ENCODE measurements at places on chromosomes 2 and 18.

DNA sequence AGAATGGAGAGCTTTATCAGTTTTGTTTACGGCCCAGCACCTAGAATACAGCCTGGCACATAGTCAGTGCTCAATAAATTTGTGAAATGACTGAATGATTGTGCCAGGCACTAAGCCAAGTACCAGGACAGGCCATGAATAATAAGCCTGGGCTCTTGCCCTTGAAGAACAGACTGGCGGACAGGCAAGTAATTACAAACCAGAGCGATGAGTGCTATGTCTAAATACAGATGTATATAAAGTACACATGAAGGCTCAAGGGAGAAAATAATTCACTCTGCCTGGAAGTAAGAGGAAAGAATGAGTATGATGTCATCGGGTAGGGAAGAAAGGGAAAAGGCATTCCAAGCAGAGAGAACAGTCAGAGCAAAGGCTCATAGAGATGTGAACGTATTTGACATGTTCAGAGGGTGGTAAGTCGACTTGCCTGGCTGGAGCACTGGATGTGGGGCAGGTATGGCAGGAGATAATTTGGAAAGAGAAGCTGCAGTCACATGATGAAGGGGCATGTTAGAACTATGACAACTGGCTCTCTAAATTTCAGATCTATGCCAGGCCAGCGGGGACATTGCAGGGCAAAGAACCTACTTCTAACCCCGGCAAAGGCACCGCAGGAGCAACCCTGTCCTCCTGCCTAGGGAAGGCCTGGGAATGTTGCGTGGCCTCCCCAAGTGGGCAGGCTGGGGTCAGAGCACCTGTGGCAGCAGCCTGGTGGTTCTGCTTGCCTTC, 119.1 kb upstream of the STPG4 start:
- no peak for DNase-seq

- DNase-seq = no peak
These were observed 856.3 kb downstream of the SUCLG1 start for GRCh38 chr2:83602753-83603152.

DNA sequence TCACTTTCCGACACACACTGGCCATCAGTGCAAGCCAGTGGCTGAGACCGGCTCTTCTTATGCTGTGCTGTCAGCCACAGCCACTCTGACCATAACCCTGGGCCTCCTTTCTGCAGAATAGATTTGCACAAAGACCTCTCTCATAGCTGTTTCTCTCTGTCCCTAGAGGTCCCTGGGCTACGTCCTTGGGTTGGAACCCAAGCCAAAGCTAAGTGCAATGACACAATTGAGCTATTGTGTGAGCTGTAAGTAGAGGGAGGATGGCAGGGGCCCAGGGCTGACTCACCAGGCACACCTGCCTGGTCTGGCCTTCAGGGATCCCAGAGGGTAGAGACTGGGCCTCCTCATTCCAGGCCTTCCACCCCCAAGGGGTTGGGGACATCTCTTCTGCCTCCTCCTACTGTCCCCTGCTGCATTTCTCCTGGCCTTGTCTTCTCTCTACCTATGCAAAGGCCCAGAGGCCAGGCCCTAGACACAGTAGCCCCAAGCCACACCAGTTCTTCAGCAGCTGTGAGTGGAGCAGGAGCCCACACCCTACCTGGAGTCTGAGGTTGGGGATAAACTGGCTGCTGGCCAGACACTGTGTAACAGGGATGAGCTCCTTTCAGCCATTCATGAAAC, 174.6 kb downstream of the NCK2 start:
- DNase-seq = no peak

- no peak for DNase-seq
These were observed 507.3 kb upstream of the LRRTM4 start for GRCh38 chr2:78029392-78029995.

DNA sequence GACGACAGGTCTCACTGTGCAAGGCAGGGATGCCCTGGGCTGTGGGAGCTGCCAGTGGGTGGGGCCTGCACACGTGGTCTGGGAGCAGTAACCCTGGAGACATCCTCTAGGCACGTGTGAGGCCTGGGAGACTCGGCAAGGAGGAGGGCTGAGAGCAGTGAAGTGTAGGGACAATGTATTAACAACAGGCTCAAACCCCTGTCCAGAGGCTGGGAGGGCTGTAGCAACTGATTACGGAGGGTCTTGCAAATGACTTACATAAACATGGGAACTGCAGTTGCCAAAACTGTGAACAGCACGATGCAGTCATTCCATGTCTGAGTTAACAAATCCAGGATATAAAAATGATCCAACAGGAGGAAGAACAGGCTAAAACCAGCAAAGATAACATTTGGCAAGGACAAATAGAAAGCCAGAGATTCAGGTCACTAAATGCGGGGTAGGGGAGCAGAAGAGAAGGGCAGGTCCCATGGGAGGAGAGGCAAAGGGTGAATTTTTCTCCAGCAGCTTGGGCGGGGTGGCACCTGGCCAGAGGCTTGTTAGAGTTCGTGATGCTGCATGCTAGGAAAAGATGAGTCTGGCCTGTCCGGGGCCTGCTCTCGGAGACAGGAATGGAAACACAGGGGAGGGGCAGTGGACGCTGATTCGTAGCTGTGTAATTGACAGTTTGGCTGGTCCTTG, 44.9 kb downstream of the CYP27C1 start:
- peak; percentile 0 for DNase-seq

- DNase-seq = no peak
These were observed 49.4 kb upstream of the MCFD2 start for GRCh38 chr2:46964835-46965560.

GRCh38 chr2:168190590-168191336, 56.6 kb downstream of the STK39 start:
- DNase-seq = no peak

DNA sequence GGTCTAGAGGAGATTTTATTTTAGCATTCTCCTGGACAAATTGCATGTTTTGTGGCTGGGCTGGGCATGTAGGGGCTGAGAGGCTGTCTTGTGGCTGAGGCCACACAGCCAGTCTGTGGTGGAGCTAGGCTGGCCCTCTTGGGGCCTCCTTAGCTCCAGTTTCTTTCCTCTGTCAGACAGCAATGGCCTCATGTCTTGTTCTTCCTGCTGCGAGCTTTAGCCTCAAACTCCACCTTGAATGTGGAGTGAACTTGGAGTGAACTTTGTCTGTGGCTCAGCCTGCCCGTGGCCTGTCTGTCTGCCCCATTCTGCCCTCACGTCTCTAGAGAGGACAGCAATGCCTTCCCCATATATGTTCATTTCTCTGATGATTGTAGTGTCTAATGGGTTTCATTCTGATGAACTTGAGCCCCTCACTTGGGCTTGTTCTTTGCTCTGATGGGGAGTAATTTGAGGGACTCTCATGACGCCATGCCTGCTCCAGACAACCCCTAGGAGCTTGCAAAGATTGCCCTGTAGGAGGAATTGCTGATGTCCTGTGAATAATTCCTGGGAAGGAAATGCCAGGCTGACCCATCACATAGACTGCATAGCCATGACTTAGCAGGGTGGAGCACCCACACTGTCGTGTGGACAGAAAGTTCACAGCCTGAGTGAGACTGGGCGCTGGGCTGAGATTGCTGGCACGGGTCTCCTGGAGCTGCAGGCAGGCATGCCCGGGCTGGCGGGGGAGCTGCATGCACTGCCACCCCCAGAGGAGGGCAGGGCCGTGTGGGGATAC, 42.6 kb downstream of the ASAP2 start:
- no peak for DNase-seq

DNA sequence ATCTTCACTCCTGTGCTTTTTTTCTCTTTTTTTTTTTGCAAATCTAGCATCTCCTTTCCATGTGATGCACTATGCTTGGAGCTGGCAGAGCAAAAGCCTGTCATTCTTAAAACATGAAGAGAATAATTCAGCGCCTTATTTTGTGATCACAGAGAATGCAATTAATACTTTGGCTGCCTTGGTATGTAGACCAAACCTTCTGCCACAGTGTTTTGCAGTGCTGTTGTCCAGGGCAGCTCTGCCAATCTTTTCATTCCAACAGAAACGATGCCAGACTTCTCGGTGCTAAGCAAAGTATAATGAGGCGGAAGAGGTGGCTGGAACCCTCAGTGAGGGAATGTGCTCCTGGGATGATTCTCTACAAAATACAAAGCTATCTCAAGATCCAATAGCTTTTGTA, 25.6 kb downstream of the BCL2 start:
- DNase-seq = no peak

DNA sequence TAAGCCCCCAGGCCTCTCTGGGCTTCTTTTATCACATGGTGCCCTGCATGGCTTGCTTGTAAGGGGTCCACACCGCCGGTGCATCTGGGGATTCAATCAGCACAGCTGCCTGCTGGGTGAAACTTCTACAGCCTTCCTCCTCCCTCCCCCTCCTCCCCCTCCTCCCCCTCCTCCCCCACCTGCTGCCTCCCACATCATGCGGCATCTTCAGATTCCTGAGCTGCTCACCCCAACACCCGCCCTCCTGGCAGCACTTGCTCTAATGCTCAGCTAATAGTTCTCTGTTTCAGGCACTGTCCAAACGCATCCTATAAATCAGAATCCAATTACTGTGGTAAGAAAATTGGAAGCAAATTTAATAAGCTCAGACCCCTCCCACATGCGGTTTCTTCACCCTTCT, 150.7 kb downstream of the GALNT14 start:
- DNase-seq = no peak

DNA sequence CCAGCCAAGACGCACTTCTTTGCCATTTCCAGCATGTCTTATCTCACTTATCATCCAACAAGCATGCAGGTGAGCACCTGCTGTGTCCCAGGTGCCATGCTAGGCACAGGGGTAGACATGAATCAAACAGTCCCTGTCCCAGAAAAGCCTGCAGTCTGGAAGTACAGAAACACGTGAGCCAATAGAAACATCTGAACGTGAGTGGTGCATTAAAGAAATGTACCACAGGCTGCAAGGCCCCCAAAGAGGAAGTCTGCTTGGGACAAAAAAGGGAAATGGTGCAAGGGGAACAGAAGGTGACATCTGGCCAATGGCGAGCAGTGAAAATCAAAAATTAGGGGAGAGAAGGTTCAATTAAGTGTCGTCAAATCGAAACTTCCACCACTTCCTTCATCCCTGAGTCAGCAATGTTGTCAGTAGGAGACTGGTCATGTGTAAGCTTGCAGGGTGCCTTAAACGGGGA, 17.6 kb upstream of the TMEM247 start:
- no peak for DNase-seq

DNA sequence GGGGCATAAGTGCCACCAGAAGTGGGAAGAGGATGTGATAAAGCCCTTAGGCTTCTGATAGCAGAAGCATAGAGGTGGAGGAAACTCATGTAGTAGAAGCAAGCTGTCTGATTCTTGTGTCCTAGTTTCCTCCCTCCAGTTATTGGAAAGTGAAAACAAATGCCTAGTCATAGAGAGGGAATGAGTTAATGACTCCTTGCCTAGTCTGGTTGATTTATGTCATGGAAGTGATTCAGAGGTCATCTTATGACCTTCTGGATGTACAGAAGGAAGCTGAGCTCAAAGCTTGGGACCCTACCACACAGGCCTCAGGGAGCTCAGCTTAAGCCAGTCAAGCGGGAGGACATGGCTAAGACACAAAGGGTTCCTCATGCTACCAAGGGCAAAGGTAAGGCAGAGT, 232.2 kb downstream of the THSD7B start:
- DNase-seq = no peak

Data from NCI-H187 (cell line).